Activated CD4-positive, alpha-beta T cell treated with anti-CD3 and anti-CD28 coated beads, Interleukin-10, Interleukin-2, amounts not matched to agents 100 ng/mL and 50 ng/mL, durations not matched to agents 16 hours and 8 hours (primary cell): ENCODE measurements at places on chromosomes 1 and 21.

DNA sequence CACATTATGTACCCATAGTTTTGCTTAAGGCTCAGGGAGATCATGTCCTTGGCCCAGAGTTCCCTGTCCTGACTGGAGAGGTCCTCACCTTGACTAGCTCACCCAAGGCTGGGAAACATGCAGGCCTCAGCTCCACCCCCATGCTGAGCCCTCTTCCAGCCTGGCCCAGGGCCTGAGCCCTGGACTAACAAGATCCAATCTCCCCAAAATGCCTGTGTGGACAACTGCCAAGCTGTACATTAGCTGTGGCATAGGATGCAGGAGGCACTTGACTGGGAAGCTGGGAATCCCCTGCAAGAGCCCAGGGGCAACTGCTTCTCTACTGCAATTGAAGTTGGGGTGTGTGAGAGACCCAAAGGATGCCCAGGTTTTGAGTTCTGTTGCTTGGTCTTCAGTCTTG, 2.1 kb downstream of the LINGO4 start:
- DNase-seq, result no peak

- no peak for DNase-seq
Observed at GRCh38 chr1:217105437-217105836, 382.2 kb upstream of the ESRRG start.

DNA sequence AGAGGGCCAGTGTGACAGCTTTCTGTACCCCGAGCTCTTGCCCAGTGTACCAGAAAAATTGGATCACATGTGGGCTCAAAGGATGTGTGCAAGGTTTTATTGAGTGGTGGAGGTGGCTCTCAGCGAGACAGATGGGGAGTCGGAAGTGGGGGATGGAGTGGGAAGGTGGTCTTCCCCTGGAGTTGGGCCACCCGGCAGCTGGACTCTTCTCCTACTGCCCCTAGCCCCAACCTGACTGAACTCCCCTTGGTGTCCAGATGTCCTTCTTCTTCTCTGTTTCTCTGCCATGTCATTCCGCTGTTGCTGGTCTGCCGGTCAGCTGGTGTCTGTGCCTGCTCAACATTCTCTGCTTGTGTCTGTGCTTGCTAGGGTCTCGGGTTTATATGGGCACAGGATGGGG, 217.9 kb downstream of the RRAGC start:
- no peak for DNase-seq

DNA sequence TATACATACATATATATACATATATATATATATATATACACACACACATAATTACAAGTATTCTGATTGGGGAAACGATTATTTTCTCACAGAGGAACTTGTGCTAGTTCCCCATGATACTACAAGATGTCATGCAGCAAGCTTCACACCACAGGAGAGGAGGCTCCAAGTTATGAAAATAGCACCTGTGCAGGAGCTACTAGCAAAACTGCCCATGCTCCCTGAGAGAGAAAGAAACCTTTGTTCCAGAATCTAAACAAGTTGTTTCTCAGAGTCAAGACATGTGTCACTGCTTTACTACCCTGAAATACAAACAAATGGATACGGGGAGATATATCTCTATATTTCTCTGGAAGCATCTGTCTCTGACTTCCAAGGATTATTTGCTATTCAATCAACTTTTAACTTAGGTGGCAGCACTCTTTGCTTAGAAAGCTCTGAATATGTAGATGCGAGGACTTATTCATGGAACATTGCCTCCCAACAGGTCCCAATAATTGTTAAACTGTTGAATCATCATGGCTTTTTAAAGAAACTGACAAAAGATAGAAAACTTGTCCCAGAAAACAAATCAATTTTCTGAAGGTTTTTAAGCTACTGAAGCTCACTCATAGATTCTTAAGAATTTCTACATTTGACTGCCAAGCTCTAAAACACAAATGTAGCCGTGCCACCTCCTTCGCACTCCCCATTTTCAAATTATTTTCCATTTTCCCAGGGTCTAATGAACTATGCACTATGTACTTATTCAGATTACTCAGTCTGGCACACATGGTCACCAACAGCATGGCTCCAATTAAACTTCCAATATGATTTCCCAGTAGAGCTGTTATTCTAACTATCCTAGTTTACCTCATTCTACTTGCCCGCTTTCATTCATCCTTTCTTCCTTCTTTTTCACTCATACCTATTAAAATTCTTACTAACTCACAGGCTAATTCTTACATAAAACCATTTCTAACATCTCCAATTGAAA, 929.1 kb downstream of the LTN1 start:
- no peak for DNase-seq

- DNase-seq, result no peak
Observed at GRCh38 chr1:26978901-26979300, 14.6 kb upstream of the TRNP1 start.

DNA sequence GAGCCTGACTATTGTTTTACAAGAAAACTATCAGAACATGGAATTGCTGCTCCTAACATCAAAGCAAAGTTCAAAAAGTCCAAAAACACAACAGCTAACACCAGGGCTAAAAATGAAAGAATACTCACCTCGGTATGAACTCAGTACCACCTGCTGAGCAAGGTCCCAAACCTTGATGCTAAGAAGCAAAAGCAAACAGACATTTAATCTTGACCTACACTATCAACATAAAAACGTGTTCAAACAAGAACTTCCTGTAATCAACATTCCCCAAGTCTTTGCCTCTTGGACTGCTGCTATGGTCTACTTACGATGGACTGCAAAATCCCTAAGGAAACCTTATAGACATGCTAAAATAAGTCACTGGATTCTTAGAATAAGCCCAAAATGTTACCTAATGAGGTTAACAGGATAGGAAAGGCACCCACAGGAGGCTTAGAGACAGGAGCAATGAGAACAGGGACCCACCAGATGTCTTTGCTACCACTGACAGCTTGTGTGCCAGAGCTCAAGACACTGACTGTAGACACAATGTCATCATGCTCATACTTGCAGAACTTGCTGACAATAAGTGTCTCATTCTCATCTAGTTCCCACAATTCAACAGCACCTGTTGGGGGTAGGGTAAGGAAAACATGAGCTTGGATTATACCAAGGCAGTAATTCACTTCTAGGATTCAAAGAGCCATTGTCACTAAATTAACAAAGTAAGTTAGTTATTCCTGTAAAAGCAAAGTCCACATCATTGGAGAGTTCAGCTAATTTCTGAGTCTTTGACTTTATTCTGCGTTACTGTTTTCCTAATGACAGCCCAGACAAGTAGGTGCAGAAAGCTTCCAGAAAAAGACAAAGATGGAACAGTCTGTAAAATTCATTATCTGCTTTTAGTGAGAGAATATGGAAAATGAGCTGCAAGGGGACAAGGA, 1.8 kb downstream of the WDR77 start:
- DNase-seq, result no peak

GRCh38 chr1:163406772-163407171, 85.0 kb downstream of the NUF2 start:
- no peak for DNase-seq

- peak; percentile 96 for DNase-seq
Observed at GRCh38 chr1:206784471-206784903, 12.2 kb upstream of the IL10 start.

DNA sequence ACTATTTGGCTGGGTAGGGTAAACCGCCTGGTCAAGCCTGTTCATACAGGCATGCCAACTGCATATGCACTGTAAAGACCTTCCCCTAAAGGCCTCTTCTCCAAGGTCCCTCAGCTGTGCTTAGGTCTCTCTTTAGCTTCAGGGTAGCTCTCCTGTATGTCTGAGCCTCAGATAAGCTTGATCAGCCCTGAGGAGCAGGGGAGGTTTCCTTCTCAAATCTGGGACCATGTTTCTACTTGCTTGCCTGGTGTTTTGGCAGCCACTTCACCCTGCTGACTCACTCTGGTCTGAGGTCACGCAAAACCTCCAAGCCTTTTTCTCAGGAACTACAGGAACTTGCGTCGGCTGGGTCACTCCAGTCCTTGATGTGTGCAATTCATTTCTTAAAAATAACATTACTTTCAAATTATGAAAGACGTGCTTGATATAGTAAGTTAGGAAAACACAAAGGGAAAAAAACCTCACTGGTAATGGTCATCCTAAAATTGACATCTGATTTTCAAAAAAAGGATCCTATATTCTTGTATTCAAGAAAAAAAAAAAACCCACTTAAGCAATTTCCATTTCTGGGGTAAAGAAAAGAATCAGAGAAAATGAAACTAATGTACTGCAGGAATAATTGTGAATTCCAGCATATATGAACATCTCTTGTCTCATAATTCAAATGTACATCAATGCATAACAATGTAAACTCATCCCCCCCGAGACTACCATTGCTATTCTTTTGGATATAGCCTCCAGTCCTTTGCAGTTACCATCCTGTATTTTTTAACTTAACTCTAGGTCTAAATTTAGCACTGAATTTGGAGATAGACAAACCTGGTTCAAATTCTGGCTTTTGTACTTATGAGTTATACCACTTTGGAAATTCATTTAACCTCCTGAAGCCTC, 24.8 kb upstream of the RNF19B start:
- peak; percentile 82 for DNase-seq

GRCh38 chr1:78726686-78727085, 77.1 kb downstream of the IFI44 start:
- no peak for DNase-seq

GRCh38 chr1:6935361-6935883, 150.2 kb downstream of the CAMTA1 start:
- DNase-seq, result no peak

DNA sequence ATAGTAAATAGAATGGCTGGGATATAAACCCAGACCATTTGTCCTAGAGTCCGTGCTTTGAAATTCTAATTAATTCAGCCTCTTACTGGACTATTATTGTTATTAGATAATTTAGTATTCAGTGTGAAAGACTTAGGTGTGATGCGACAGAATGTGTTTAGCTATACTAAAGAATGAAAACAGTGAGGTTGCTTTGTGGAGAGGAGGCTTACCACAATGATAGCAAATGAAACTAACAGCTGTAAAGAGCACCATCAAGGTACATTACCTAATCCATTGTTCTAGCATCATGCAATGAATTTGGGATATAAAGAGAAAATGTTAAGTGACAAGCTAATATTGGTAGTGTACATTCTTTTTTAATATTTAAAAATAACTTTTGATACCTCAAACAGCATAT, 911.1 kb downstream of the KCNT2 start:
- DNase-seq, result no peak

DNA sequence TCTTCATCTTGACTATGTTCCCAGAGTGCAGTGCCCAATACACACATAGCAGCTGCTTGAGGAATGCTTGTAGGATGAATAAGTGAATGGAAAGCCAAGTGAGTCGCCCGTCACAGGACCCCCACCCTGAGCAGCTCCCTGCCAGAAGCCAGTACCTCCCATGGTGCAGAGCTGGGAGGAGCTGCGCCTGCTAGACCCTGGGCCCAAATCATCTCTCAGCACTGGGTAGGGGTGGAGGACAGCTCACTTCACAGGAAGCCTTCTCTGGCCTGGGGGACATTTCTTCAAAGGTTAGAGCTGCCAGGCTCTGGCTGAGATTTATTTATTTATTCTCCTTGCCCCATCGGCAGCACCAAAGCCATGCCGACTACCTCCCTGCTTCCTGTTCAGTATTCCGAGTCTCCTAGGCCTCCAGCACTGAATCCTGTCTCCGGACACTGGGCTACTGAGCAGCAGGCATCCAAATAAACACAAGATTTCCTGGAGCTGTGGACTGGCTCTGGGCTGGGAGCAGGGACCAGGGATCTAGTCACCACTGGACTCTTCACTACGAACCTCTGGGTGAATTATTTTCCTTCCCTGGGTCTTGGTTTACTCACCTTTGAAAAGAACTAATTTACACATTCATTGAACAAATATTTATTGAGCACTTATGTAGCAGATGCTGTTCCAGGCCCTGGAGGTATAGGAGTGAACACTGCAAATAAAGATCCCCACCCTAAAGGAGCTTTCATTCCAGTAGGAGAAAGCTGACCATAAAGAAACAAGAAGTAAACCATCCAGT, 187.7 kb downstream of the TRABD2B start:
- no peak for DNase-seq

- DNase-seq, result no peak
Observed at GRCh38 chr1:198030682-198031081, 113.5 kb downstream of the LHX9 start.

GRCh38 chr1:93223023-93223675, 42.6 kb downstream of the CCDC18 start:
- DNase-seq, result no peak

DNA sequence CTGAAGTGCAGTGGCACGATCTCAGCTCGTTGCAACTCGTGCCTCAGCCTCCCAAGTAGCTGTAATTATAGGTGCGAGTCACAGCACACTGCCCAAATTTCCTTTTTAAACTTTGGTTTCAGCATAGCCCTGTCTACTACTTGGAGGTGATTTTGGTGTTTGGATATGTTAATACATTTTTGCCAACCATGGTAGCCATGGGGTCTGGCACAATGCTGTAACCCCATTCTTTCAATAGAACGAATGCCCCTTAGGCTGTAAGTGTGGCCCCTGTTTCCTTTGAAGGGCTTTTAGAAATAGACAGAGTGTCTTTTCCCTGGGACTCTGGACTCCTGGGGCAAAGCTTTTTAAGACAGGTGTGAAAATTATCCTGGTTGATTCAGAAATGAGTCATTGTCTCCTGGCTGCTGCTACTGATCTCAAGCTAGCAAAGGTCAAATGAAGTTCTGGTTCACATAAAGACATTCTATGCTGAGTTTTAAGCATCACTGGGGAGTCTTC, 141.1 kb upstream of the RUNX1 start:
- no peak for DNase-seq

DNA sequence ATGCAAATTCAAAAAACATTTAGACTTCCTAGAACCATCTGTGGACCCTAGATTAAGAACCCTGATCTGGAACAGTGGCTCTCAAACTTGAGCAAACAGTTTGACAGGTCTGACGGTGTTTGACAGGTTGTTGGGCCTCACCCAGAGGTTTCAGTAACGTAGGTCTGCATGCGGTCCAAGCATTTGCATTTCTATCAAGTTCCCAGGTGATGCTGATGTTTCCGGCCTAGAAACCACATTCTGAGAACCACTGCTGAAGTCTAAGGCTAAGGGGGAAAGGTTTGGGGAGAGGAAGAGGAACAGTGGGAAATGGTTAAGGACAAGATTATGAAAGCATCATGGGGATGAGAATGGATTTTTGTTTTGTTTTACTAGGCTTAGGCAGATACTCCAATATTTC, 48.6 kb downstream of the MDM4 start:
- peak; percentile 31 for DNase-seq

DNA sequence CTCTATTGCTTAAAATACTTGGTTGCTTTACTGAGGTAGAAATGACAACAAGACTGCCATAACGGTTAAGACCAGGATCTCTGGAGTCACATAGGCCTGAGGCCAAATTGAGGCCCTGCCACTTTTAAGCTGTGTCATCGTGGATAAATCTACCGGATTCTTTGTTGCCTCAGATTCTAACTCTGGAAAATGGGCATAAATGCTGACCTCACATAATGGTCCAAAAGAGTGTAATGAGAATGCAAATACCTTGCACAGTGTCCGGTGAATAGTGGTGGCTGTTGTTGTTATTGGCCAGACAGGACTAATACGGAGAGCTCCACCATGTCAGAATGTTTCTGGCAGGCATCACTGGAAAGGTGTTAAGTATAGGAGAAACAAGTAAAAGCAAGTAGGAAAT, 346.1 kb downstream of the LMO4 start:
- no peak for DNase-seq

- DNase-seq, result no peak
Observed at GRCh38 chr1:185786524-185786923, 52.3 kb downstream of the HMCN1 start.

- DNase-seq, result no peak
Observed at GRCh38 chr1:109713636-109714035, 1.6 kb downstream of the GSTM5 start.
